HCT116 (cell line): ENCODE measurements at places on chromosomes 11 and 22.

- no peak for DNase-seq
Observed at GRCh38 chr22:29149841-29150555, 55.7 kb upstream of the EMID1 start.

DNA sequence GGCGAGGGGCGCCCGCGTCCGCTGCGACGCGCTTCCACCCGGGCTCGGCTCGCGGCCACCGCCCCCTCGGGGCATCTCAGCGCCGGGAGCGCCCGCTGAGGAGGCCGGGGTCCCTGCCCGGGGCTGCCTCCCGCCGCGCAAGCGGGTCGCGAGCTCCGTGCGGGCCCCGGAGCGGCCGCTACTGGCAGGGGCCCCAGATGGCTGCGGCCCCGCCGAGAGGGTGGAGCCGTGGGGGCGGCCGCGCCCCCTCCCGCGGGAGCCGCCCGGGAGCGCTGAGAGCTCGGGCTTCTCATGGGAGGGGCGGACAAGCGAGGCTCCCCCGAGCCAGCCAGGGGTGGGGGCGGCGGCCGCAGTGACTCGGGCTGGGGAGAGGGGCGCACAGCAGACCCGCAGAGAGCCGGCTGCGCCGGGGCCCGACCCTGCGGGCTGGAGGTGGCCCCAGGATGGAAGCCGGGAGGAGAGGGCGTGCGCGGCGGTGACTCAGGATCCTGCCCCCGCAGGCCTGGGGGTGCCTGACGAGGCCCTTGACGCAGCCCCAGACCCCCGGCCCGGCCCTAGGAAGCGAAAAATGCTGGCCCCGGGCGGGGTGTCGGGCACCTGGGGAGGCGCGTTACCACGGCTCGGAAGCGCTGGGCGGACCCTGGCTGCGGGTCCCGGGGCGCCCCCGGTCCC lies 603 bp upstream of the ZFTA start:
- no peak for DNase-seq

DNA sequence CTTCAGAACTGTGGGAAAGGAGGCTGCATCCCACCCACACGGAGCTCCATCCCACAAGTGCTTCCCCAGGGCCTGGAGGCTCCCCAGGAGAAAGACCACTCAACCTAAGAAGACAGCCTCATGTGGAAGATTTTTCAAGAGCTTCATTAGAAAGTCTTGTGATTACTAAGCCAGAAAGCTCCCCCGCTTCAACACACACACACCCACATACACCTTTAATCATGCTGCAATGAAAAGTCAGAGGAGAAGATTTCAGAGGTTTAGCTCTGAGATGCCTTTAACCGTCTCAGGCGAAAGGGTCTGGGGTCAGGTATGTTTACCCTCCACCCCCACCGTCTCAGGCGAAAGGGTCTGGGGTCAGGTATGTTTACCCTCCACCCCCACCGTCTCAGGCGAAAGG lies 634.5 kb upstream of the B3GAT1 start:
- no peak for DNase-seq

- no peak for DNase-seq
Observed at GRCh38 chr11:126146454-126147192, 64.8 kb downstream of the RPUSD4 start.

DNA sequence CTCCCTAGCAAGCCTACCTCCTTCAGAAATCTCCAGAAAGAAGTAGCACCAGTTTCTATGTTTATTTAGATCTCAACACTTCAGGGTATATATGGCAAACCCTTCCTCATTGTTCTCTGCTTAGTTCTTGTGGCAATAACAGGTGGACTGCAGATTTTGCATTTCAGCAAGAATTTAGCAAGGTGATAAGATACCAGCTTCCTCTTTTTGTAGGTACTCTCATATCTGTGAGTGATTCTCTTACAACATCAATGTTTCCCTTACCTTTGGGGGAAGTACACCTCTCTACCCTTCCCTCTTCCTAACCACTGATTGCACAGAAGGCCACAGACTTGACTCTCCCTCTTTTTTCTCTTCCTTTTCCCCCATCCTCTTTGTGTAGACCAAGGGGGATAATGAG lies 230.9 kb upstream of the SESN3 start:
- no peak for DNase-seq

- no peak for DNase-seq
Observed at GRCh38 chr22:41816871-41817270, 16.0 kb upstream of the SREBF2 start.

DNA sequence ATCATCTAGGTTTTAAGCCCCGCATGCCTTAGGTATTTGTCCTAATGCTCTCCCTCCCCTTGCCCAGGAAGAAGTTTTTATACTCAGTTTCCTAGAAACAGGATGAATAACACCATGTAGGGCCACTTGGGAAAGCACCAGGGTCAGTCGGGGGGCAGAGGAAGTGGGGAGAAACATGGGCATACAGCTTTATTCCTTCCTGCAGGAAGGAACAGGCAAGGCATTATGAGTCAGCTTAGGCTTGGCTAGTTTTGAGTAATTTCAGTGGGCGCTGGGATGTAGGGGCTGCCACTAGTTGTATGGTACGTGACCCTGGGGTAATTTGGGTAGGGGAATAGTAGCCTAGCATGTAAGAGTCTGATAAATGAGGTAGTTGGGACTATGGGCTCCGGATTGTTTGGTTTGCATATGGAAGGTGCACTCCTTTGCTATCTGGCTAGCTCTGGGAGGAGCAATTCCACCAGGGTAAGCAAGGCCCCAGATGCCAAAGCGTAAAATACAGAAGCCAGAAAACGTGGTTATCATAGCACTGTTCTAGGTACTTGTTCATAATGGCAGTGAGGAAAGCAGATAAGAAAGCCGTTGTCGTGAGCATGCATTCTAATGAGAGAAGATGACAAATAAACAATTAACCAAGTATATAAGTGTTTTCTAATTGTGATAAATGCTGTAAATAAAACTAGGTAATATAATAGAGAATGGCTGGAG lies 24.8 kb downstream of the ACER3 start:
- no peak for DNase-seq

GRCh38 chr11:84292006-84292405 lies 1005.8 kb upstream of the CCDC90B start:
- no peak for DNase-seq

DNA sequence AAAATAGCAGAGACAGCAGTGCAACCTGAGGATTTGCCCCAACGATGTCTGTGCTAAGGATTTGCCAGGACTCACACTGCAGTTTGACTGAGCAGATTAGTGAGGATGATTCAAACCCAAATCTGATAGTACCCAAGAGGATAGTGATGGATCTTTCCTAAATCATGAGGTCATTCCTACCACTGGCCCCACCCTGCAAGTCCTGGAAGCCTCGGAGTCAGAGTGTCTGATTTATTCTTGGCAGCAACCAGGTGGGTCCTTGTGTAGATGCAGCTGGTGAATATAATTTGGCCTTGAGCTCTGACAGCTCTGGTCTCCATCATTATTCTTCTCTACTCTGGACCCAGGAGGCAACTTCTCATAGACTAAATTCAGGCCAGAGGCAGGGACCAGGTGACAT lies 179.3 kb upstream of the RAG2 start:
- DNase-seq, result no peak

DNA sequence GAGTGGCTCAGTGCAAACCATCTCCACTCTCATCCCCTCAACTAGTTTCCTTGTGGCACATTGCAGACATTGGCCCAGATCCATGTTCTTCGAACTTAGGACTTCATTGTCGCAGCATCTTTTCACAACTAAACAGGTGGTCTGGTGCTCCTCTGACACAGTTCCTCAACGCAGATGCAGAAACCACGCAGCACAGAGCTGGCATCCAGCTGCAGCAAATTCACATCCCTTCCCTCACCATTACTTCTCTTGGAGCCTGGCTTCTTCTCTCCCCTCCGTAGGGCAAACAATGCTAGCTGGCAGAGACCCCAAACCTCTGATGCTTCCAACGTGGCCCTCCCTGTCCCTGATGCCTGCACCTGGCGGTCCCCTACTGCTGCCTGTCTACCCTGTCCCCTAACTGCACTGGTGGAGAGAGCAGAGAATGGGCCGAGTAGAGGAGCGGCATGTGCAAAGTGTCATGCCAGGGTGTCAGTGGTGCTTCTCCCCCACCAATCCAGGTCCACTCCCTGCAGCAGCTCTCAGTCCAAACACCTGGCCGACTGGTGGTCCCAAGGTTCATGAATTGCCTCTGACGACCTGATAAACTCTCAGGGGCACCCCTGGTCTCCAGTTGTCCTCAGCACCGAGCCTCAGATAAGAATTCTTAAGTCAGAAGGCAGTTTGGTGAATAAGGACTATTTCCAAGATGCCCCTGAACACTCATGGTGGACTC lies 18.1 kb downstream of the TMPRSS13 start:
- no peak for DNase-seq

DNA sequence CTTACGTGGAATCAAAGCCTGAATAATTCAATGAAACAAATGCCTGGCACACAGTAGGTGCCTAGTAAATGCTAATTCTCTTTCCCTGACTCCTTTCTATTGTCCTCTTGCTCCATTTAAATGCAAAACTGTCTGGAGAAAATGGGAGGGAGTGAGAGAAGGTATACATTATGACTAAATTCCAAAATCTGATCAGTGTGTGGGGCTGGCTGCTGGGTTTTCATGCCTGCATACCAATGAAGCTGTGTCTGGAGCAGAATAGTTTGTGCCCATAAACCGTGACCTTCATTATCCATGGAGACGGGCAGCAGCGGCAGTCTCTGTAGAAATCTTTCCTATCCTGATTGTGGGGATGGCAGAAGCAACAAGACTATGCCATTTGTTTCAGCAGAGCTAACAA lies 223.4 kb upstream of the ZBED5 start:
- no peak for DNase-seq

GRCh38 chr11:6472934-6473333 lies 807 bp downstream of the TRIM3 start:
- DNase-seq, result no peak

DNA sequence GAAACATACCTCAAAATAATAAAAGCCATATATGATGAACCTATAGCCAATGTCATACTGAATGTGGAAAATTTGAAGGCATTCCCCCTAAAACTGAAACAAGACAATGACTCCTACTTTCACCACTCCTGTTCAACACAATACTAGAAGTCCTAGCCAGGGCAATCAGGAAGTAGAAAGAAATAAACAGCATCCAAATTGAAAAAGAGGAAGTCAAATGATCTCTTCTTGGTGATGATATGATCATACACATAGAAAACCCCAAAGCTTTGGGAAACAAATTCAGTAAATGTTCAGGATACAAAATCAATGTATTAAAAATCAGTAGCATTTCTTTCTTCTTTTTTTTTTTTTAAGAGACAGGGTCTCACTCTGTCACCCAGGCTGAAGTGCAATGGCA lies 109.9 kb downstream of the DLG2 start:
- no peak for DNase-seq

- no peak for DNase-seq
Observed at GRCh38 chr22:27397954-27398342, 403.6 kb downstream of the MN1 start.

DNA sequence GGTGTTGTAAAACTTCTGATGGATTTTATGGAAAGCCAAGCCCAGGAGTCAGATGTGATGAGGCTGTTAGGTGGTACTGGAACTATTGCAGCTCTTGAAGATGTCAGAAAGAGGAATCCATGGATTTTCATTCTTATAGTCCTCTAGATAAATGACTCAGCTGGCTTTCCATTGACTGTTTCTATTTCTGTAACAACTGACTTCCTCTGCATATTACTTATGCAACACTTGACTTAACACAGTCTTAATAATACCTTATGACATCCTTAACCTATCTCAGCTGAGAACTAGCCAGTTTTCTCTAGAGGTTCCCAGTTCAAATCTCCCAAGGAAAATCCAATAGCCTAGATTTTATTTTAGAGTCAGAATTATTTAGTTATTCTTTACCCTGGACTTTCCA lies 263.8 kb downstream of the LUZP2 start:
- DNase-seq, result no peak

DNA sequence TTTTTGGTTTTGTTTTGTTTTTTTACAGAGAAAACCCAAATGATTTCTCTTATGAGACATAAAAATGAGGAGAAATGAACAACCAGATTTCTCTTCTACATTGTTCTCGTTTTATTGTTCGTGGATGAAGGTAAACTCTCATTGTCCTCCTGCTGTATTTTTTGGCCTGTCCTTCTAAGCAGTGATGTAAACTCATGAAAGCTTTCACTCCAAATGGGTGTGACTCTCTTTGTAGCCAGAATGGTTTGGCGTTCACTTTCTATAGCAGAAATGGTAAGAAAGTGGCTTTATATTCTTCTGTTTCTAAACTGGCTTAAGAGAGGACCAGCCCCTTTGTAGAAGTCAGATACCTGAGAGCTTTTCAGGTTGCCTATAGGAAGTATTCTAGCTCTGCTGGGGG lies 15.5 kb upstream of the BMAL1 start:
- peak; percentile 23 for DNase-seq

- no peak for DNase-seq
Observed at GRCh38 chr22:37402184-37402506, 25.1 kb downstream of the ELFN2 start.

DNA sequence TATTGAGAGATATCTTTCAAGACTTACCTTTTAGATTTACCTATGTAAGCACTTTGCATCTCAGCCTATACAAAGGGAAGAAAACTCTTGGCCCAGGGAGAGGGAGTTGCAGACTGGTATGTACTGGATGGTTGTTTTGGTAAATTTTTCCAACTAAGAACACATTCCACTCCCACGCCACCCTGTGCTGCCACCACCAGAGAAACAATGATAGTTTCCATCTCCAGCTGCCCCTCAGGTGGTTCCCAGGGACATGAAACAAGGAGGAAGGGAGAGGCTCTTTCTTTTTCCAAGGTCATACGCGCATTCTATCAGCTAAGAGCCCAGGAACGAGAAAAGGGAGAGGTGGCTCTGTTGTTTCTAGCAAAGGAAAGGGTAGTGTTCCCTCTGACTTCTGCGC lies 34.4 kb downstream of the CCDC34 start:
- DNase-seq, result no peak

DNA sequence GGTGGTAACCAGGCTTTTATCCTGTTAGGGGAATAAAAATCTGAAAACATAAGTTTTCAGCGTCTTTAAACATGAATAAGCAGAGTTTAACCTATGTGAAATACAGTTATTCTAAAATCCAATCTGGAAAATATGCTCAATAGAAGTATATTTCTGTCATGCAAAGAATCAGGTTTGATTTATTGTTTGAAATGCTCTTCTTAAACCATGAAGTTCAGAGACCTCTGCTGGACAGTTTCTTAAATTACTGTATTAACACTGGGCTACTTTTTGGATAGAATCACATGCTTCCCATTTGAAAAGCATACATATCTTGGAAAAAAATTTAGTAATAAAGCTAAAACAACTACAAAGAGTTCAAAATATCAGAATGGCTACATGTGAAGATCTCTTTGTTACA lies 25.4 kb downstream of the APIP start:
- DNase-seq, result peak; percentile 56
